Stimulated activated naive CD4-positive, alpha-beta T cell (primary cell): ENCODE measurements at places on chromosomes 6 and 20.

- DNase-seq: no peak
Observed at GRCh38 chr6:111926731-111927302, 53.6 kb upstream of the FYN start.

GRCh38 chr6:158475344-158476302 lies 84.3 kb upstream of the TMEM181 start:
- DNase-seq: no peak

GRCh38 chr6:107105511-107106116 lies 9.7 kb downstream of the BEND3 start:
- no peak for DNase-seq

GRCh38 chr20:20802328-20802727 lies 89.9 kb upstream of the RALGAPA2 start:
- no peak for DNase-seq

- DNase-seq: no peak
Observed at GRCh38 chr6:31945154-31945506, 765 bp upstream of the CFB start.

GRCh38 chr6:110529355-110529754 lies 52.9 kb upstream of the SLC22A16 start:
- DNase-seq: no peak

DNA sequence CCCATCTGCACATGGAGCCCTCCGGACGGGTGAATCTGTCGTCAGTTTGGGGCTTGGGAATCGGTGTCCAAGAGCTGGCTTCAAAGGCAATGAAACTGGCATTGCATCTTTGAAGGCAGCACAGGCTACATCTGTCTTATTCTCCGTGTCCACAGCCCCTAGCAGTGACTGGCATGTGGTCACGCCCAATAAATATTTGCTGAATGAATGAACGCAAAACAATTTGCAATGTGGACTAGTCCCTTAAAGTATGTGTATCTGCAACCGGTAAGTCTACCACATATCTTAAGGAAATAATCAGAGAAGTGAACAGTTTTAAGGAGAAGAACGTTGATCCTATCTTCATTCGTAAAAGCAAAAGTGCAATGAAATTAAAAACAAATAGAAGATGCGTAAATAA lies 8.0 kb upstream of the PMEPA1 start:
- no peak for DNase-seq

GRCh38 chr6:53447865-53448264 lies 97.0 kb downstream of the GCLC start:
- no peak for DNase-seq

- no peak for DNase-seq
Observed at GRCh38 chr20:22324505-22324904, 259.9 kb downstream of the FOXA2 start.

DNA sequence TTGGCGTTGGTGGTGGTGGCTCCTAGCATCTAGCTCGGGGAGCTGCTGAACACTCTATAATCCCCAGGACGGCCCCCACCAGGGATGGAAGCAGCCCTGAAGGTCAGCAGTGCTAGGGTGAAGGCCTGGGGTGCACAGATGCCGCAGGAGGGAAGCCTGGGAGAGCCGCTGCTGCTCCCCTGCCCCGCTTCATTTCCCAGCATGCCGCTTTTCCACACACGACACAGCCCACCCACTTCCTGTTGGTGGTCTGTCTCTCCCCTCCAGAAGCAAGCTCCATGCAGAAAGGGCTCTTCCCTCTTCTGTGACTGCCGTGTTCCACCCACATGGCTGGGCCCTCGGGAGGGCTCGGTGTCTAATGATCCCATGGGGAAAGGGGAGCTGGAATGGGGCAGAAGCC lies 35.3 kb downstream of the GNAS-AS1 start:
- DNase-seq: no peak

DNA sequence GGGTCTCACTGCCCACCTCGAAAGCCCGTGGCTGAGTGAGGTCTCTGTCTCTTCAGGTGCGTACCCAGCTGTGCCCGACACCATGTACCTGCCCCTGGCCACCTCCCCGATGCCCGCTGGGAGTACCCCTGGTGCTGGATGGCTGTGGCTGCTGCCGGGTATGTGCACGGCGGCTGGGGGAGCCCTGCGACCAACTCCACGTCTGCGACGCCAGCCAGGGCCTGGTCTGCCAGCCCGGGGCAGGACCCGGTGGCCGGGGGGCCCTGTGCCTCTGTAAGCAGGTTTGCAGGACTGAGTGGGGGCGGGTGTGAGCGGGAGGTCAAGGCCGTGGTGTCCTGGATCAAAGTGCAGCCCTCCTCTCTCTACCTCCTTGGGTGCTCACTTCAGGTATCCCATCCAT lies 4.7 kb downstream of the CCN5 start:
- DNase-seq: no peak

GRCh38 chr20:60507087-60507694 lies 549.0 kb downstream of the CDH26 start:
- DNase-seq: no peak

DNA sequence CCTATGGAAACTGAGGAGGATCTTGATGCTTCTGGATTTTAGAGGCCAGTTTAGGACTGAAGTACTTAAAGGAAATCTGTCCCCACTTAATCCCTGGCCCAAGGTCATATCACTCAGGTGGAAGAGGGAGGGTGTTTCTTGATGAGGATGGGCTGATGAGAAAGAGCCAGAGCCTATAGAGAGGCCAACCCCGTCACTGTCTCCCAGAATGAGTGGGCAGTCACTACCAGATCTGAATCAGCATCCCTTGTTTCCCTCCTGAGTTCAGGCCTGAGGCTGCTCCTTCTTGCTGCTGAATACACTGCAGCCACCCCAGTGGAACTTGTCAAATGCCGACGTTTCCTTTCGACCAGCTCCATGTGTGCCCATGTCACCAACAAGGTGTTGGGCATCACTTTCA lies 14.8 kb downstream of the ARMC12 start:
- DNase-seq: no peak

DNA sequence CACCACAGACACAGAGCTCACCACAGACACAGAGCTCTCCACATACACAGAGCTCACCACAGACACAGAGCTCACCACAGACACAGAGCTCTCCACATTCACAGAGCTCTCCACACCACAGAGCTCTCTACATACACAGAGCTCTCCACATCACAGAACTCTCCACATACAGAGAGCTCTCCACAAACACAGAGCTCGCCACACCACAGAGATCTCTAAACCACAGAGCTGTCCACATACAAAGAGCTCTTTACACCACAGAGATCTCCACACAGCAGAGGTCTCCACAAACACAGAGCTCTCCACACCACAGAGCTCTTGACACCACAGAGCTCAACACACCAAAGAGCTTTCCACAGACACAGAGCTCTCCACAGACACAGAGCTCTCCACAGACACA lies 55.8 kb downstream of the ERMARD start:
- DNase-seq: peak; percentile 29
